ELF-1 (cell line): ENCODE measurements at places on chromosomes 7 and 10.

GRCh38 chr7:18538554-18539250 lies 43.2 kb downstream of the HDAC9 start:
- DNase-seq: no peak

DNA sequence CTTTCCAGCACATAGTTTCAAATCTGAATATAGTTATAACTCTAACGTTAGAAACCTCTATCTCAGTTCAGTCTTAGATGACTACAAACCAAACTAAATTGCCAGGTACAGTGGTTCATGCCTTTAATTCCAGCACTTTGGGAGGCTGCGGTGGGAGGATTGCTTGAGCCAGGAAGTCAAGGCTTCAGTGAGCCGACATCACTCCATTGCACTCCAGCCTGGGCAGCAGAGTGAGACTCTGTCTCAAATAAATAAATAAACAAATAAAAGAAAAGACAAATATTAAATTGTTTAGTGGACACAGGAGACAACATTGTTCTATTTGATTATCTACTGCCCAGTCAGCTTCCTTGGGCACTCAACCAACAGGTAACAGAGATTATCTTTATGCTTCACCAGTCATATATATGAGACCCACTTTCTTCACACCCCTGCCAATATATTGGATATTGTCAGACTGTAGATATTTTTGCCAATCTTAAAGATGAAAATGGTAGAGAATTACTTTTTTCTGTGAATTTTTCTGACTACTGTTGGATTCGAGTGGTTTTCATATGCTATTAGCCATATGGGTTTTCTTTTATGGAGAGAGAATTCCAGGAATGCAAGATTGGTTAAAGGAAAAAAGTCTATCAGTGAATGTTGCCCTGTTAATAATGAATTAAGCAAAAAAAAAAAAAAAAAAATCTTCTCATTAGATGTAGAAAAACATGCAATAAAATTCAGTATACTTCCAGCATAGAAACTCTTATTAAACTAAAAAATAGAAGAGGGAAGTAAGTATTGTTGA lies 16.0 kb downstream of the HDAC9 start:
- DNase-seq: no peak

DNA sequence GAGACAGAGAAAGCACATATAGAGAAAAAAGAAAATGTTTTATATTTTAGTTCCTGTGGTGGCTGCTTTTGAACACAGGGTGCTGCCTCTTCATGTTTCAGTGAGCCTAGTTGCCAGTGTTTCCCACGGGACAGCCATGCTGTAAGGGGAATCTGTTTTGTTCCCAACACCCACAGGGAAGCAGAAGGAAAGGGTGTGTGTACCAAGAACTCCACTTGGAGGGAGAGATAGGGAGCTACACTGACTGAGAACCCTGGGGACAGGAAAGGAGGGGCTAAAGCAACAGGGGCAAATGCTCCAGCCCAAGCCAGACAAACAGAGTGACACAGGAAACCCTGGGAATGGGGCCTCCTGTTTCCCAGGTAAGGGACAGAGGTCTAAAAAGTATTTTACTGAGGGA lies 40.2 kb downstream of the FRMPD2 start:
- DNase-seq: no peak

GRCh38 chr10:88728107-88728763 lies 22.2 kb downstream of the LIPK start:
- peak; percentile 89 for DNase-seq

DNA sequence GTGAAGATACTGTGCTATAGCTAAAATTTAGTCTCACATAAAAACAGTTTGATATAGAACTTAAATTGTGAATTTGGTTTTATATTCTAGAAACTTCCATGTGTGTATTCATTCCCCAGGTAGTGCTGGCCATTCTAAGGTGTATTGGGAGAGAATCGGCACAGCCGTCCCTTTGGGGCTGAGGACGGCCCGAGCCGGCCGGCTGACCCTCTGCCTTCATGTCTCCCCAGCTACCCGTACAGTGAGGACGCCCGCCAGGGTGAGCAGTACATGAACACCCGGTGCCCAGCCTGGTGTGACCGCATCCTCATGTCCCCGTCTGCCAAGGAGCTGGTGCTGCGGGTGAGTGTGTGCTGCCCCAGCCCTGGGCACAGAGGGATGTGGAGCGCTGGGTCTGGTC lies 8.5 kb downstream of the NKX6-2 start:
- no peak for DNase-seq

DNA sequence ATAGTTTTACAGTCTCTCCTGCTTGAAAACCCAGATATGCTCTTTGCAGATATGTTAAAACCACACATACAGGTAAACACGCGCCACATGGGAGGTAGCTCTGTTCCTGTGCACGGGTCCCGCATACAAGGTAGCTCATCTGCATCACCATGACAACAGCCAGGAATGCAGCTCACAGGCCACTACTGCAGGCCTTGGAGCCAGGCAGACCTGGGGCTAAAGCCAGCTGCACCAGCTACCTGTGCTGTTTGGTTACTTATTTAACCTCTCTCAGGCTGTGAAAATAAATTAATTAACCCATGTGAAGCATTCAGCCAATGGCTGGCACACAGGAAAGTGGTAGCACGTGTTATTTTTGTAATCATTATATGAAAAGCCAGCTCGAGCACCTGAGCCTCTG lies 428.3 kb downstream of the TNS3 start:
- peak; percentile 58 for DNase-seq

- no peak for DNase-seq
These were observed 834 bp upstream of the TRIL start for GRCh38 chr7:28958980-28959347.

DNA sequence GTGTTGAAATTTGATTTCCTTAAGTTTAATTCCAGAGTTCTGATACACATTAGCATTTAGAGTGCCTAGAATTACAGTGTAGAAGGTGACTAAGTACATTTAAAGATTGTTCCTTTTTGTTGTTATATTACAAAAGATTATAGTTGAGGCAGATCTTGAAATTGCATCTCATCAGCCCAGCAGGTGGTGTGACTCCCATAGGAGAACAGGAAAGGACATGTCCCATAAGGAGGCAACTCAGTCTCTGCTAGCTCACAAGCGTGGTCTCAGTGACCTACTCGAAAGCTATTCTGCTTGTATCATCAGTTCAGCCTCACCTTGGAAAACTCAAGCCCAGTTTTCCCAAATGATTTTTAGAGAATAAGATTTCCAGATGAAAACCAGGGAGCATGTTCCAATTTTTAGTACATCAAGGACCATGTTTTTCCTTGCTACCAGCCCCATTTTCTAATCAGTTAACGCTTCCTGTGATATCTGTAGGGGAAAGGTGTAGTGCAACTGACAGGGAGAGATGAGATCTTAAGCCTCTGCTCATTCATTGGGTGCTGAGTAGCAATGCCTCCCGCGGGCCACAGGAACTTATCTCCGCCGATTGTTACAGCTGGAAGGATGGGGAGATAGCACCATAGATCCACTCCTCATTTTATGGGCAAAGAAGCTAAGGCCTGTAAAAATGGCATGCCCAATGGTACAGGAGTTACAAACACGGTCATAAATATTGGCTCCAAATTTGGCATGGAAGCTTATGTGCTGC lies 1.1 kb upstream of the GNAI1 start:
- DNase-seq: no peak

GRCh38 chr10:100775386-100775785 lies 30.0 kb downstream of the PAX2 start:
- DNase-seq: peak; percentile 82

DNA sequence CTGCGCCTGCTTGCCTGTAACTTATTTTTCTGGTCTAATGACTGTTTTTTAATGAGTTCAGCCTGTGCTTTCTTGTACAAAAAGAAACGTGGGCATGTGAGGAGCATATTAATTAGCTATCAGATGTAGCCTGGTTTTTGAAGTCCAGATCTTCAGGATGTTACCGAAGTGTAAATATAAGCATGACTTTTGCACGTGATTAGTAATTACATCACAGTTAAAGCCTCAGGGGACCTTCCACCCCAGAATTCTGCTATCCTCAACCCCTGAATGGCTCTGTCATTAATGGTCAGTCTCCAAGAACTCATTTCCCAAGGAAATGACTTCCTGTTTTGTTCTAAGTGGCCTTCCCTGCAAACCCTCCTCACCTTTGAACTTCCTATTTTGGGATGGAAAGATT lies 2.1 kb upstream of the PRXL2A start:
- DNase-seq: no peak

DNA sequence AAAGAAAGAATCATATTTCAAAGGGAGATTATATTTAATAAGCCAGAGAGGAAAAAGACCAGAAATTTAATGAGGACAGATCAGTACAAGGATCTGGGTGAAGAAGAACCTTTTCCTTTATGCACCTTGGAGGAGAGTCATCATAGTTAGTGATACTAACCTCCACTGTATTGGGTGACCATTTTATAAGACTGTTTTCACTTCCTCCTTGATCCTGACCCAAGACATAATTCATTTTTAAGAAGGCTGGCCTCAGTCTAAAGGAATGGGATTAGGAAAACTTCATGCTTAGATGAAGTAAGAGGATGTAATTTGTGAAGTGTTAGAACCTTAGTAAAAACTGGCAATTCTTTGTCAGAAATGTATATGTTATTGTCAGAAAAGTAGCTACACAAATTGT lies 68.6 kb downstream of the ADAM22 start:
- no peak for DNase-seq

GRCh38 chr7:96921771-96922170 lies 83.6 kb upstream of the DLX6 start:
- no peak for DNase-seq

- no peak for DNase-seq
These were observed 163.2 kb downstream of the SH2D4B start for GRCh38 chr10:80700760-80701444.

DNA sequence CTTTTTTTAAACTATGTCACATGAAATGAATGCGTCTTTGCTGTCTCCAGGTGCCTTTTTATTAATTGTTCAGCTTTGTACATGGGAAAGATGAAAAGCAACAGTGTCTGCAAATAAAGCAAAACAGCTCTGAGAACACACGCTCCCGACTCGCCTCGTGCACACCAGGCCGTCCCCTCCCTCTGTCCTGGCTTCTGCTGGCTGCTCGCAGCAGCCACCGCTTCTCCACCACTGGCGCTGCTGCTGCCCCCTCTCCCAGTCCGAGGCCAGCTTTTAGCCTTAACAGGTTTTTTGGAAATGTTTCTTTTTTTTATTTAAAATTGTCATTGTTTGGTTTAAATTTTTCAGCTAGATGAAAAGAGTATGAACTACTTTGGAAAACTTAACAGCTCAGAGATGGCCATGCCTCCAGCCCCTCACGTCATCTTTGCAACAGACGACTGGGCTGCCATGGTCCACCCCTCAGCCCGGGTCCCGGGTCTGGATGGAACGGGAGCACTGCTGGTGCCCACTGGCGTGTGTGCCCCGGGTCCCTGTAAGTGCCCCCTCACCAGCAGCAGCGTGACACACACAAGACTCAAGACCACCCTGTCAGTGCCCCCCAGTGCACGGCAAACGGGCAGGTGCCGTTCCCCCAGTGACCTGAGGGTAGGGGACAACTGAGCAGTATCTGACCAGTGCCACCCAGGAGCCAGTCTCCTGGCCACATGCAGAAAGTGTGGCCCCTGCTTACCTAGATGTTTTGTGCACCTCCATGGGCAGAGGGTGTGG lies 415.6 kb upstream of the FOXK1 start:
- peak; percentile 37 for DNase-seq

DNA sequence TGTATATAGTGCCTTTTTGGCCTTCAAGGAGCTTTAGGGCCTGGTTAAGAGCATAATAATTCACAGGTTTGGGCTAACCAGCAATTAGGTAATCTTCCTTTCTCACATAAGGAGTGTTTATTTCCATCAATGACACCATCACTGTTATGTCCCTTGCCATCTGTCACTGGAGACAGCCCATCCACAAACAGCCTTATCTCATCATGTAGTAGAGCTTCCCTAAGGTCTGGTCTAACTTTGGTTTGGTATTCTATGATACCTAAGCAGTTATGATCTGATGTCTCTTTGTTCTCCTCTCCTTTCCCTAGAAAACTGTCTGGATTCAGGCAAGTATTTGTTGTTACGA lies 26.4 kb downstream of the MAPK8 start:
- DNase-seq: no peak

DNA sequence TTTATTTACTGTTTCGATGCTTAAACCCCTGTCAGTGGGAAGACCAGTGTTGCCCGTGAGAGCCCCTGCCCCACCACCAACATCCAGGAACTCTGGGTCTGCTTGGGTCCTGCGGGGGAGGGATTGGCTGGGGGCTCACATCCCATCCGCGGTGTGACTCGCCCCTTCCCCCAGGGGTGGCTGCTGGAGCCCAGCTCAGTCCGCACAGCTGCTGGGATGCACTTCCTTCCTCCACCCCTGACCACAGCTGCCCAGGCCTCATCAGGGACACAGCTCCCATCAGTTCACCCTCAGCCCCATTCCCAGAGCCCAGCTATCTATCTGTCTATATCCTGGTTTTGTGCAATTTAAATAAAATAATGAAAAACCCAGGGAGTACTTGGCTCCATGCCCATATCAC lies 54.5 kb downstream of the JAKMIP3 start:
- no peak for DNase-seq

GRCh38 chr7:25847336-25848070 lies 304.5 kb upstream of the NFE2L3 start:
- DNase-seq: no peak

DNA sequence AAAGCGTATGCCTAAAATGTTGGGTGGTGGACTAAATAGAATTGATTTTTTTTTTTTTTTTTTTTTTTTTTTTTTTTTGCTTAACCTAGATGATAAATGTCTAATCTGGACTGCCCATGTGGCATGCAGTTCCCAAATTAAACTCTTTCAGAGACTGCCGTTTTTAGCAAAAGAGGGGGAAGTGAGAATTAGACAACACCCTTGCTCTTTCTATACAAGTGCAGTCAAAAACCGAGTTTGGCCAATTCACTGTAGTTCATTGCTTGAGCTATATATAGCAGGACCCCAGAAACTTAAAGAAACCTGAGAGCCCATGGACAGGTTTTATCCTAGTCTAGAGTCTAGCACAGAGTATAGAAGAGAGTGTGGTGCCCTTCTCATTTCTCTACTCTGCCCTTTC lies 141.9 kb downstream of the GRM3 start:
- DNase-seq: no peak

GRCh38 chr10:28954211-28954610 lies 276.9 kb downstream of the BAMBI start:
- no peak for DNase-seq

- DNase-seq: no peak
These were observed 1.6 kb downstream of the ATOH7 start for GRCh38 chr10:68230268-68230667.

- DNase-seq: no peak
These were observed 77.5 kb downstream of the SLC16A9 start for GRCh38 chr10:59631882-59632807.

- DNase-seq: no peak
These were observed 69.0 kb downstream of the ADD3 start for GRCh38 chr10:110076559-110077318.

- DNase-seq: no peak
These were observed 406.3 kb downstream of the GALNT17 start for GRCh38 chr7:71538210-71538609.

GRCh38 chr7:158850545-158851102 lies 5.7 kb upstream of the DYNC2I1 start:
- no peak for DNase-seq

DNA sequence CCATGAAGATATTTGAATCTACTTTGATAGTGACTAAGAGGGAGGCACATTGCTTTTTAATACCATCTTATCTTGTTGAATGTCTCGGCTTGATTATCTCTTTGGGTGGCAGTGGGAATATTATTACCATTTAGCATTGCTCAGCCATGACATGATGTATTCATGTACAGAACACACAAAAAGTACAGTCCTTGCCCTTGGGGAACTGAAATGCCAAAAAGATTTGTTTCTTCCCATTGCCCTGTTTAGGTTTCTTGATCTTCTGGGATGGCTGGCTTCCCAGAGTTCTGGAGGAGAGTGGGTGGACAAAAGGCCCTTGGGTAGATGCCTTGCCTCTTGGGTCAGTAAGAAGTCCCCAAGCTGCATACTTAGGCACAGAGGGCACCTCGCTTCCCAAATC lies 23.8 kb downstream of the SUFU start:
- no peak for DNase-seq
